Peyer's patch (tissue), 4 donors: ENCODE measurements at places on chromosomes 7 and 10.
A peak's percentile ranks its signal among the peaks of the same experiment; 100 is the strongest.

DNA sequence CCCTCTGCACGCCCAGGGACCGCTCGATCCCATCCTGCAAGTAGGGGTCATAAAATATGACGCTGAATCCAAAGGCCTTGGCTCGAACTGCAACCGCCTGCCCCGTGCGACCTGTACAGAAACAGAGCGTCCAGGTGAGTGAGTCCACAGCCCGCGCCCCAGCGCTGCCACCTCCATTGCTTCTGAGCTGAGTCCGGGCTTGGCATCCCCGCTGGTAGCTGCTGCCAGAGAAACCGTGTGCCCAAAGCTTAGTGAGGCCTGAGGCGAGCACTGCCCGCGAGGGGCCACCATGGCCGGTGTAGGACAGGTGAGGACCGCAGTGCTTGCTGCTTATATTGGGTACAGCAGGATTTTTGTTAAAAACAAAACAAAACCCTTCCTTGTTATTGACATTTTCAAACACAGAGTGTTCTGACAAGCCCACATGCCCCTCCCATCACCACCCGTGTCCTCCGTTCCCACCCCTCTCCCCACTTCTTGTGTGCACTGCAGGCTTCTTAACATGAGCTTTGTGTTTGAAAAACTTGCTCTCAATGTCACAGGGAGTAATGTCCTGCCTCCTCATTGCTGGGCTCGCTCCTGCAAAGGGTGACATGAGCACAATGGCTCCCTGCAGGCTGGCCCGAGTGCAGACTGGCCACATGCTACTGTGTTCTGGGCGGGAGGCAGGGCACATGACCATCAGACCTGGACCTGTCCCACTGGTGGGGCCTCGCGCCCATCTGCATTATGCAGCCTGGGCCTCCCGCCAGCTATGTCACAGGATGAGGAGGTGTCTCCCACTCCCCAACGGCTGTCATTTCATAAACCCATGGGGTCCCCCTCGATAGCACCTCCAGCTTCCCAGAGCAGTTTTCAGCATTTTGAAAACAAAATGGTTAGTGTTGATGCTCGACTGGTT is 52.9 kb downstream of the ZRANB1 start:
- DNase-seq: peak; percentile 45

DNA sequence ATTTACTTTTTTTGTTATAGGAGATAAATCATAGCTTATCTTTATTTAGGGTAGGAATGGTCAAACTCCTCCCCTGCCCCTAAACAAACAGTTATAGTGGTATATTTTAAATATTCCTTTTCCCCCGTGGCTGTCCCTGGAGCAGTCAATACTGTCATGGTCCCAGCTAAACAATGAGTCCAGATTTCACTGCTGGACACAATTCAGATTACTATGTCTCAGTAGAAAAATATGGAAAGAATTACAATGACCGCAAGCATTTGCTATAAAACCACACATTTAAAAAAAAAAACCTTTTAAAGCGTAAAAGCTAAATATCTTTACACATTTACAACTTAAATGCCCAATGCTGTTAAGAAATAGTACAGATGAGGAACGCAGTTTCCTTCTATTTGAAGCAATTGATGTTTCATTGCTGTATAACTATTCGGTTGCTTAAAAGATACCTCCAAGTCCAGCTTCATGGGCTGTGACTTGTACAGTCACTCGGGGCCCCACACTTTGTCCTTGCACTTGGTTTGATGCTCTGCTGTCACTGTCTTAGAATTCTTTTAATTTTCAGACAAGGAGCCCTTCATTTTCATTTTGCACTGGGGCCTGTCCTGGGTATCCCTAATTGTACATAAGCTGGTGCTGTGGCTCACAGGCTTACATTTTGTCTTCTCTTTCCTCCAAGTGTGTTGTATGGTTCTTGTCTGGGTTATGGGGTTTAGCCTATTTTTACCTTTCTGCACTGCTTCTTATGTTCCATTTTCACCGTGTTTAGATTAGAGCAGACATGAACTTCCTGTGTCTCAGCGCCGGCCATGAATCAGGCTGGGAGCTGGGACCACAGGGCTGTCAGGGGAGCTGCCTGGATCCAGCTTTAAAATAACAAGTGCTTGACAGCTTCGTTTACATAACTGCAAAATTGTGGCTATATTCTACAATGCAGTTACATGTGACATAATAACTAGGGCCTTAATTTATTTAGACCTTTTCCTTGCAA is 530.2 kb upstream of the FZD8 start:
- DNase-seq: no peak

DNA sequence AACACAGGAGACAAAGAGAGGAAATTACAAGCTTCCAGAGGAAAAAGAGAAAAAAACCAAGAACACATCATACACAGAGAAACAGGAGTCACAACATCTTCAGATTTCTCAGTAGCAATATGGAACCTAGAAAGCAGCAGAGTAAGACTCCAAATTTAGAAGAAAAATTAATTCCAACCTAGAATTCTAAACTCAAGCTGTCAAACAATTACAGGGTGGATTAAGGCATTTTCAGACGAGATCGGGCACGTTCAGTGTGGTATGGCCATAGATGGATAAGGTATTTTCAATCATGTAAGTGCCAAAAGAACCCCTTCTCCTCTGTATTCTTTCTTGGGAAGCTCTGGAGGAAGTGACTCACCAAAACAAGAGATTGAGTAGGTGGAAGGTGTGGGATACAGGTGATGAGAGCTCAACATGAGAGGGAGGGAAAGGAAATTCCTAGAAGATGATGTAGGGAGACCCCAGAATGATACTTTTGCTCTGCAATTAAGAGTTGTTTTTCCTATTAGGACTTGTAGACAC is 51.6 kb downstream of the FAM204A start:
- no peak for DNase-seq

DNA sequence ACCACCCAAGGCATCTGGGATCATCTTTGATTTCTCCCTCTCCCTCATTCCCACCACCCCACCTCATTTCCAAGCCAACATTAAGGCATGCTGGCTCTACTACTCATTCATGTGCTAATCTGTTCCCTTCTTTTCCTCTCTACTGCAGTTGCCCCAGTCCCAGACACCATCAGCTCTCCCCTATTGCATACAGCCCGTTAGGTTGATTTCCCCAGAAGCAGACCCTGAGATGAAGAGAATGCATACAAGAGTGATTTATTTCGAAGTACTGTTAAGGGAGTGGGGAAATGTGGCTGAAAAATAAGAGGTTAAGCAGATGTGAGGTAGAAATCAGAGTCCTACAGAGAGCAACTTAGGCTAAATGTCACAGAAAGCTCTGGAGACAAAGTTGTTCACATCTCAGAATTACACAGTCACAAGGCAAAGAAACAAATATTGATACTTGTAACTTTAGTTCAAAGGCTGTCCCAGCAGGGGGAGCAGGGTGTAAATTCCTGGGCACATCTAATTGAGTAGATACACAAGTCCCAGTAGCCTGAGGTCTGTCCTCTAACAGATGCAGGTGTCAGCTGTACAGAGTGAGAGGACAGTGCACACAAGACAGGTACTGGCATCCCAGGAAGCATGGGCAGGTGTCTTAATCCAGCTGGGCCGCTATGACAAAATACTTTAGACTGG is 20.9 kb downstream of the AKR1D1 start:
- peak; percentile 61 for DNase-seq

DNA sequence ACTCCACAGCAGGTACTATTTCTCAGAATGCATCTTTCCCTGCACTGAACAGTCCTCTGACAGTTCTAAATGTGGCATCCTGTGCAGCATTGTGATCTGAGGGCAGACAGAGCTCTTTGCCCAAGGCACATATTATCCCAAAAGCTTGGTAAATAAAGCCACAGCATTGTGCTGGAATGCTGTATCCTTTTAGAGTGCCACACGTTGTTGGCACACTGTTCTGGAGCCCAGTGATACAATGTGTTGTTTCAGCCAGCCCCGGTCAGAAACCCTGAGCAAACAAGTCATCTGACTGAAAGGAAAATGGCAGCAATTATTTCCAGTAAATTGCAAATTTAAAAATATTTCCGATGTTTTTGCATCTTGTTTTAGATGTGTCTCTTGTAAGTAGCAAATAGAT is 45.4 kb downstream of the NAMPT start:
- DNase-seq: no peak

- DNase-seq: peak; percentile 15
Measured at GRCh38 chr10:132106431-132106830, 40.7 kb downstream of the JAKMIP3 start.

DNA sequence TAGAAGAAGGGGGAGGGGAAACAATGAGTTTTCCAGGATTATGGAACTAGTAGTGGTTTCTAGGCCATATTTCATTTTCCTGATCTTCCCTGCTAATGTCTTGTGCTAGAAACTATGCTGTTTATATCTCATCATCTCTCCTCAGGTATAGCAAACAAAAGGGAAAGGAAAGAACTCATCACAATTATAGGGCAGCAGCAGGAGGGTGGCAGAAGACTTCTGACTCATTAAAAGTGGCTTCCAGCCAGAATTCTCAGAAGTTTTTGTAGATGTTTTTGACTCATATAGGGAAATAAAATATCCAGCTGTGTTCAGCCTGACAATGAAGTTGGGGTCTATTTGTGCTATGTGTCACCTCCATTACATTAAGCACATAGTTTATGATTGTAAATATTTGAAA is 6.5 kb downstream of the AHR start:
- DNase-seq: no peak

GRCh38 chr10:23442936-23443335 is 4.1 kb downstream of the OTUD1 start:
- no peak for DNase-seq

DNA sequence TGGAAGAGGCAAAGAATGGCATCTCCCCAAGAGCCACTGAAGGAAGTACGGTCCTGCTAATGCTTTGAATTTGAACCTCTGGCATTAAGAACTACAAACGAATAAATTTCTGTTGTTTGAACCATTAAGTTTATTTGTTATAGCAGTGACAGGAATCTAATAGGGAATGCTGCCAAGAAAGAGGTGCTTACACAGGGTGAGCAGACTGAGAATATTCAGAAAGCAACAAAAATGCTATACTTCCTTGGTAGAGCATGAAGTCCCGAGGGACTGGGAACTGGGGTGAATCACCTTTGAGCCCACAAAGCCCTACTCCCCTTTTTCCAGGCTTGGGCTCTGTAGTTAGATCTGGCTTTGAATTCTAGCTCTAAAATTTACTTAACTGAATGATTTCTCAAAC is 45.0 kb downstream of the PANK1 start:
- DNase-seq: no peak

DNA sequence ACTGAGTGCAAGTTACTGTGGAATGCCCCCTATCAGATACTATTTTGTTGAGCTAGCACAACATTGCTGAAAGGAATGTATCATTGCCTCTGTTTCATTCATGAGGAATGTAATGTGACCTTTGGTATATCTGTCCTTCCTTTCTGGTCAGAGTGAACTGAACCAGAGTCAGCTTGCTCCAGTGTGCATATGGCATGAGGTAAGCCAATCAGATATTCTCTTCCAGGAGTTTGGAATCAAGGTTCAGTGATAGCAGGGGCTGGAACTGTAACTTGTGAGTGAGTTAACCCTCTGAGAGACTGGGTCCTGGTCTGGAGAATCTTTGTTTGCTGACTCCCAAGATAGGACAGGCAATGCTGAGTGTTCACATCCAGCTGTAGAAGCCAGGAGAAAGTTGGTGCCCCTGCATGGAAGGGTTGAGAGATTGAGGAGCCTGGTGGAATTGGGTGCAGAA is 45.3 kb upstream of the OSBPL3 start:
- DNase-seq: no peak

DNA sequence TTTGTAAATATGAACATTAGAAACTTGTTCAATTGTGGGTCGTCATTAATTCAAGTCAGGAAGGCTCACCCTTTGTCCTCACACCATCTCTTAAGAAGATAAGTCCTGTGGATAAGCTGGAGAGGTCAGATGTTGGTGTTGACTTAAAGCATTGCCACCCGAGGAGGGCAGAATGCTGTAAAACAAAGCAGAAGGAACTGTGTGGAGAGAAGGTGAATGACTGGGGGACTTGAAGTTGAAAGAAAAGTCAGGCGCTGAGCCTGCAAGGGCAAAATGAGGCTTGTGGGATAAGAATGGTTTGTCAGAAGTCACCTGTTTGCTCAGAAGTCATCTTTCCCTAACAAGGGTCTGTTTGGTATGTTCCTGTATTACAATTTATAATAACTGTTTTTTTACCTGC is 9.1 kb downstream of the RPA3 start:
- DNase-seq: no peak

- no peak for DNase-seq
Measured at GRCh38 chr7:25171516-25171915, 46.5 kb upstream of the CYCS start.

DNA sequence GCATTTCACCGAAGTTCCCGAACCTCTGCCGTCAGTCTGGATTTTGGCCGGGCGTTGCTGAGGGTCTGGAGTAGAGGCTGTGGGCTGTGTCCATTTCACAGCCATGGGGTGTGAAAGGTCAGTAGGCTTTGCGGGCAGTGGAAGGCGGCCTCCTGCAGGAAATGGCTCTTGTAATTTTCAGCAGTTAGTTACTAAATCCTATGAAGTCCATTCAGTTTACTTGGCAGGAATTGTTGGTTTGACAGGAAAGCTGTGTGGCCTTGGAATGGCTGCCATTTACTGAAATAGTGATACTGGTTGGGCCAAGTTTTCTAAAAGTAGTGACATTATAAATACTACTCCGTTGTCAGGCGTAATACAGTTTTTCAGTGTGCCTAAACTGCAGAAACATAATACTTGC is 303.7 kb downstream of the CCDC3 start:
- no peak for DNase-seq

DNA sequence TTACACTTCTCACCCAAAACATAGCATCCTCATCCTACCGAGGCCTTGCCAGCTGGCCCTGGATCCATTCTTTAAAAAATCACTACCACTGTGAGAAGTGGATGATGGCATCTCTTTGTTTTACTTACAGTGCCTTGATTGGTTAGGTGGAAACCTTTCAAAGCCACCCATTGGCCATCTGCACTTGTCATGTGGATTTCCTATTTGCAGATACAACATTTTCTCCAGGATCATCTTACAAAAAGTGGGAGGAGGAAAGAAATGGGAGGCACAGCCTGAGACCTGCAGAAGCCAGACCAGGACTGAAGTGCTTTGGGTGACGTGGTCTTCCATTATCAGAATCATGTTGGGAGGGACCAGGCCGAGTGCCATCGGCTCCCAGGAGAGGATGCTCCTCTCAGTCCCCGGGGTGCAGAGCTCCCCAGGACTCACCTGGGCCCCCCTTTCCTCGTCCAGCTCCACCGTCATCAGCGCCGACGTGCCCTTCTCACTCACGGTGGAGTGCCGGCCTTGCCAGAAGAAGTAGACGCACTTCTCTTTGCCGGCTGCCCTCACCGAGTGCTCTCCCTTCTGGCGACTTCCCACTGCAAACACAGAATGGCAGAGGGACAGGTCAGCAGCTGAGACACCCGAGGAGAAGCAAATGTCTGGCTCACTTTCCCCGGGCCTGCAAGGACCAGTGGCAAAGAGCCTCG is 161.2 kb downstream of the SVIL start:
- no peak for DNase-seq
